Left renal pelvis (tissue), 4 donors: ENCODE measurements at places on chromosomes 12 and 14.
A peak's percentile ranks its signal among the peaks of the same experiment; 100 is the strongest.

GRCh38 chr12:1707051-1707450, 16.2 kb downstream of the ADIPOR2 start:
- no peak for DNase-seq

DNA sequence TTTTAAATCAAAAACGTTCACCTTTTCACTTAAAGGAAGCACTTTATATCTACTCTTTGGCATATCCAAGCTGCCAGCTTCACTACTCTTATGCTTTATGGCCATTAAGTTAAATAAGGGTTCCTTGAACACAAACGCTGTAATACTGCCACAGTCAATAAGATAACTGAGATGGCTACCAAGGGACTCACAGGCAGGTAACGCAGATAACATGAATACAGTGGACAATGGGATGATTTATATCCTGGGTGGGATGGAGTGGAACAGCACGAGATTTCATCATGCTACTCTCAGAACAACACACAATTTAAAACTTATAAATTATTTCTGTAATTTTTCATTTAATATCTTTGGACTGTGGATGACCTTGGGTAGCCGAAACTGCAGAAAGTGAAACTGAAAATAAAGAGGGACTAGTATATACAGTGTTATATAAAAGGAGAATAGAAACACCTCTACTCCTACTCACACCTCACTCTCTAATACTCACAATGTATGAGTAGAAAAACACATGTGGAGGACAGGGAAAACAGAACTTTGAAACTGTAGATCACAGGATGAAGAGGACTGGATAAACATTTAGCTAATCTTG, 367.3 kb downstream of the C12orf50 start:
- no peak for DNase-seq

- DNase-seq: no peak
Observed at GRCh38 chr14:71078500-71078899, 171.2 kb downstream of the PCNX1 start.

GRCh38 chr12:34340534-34341361, 318.5 kb downstream of the ALG10 start:
- DNase-seq: no peak

DNA sequence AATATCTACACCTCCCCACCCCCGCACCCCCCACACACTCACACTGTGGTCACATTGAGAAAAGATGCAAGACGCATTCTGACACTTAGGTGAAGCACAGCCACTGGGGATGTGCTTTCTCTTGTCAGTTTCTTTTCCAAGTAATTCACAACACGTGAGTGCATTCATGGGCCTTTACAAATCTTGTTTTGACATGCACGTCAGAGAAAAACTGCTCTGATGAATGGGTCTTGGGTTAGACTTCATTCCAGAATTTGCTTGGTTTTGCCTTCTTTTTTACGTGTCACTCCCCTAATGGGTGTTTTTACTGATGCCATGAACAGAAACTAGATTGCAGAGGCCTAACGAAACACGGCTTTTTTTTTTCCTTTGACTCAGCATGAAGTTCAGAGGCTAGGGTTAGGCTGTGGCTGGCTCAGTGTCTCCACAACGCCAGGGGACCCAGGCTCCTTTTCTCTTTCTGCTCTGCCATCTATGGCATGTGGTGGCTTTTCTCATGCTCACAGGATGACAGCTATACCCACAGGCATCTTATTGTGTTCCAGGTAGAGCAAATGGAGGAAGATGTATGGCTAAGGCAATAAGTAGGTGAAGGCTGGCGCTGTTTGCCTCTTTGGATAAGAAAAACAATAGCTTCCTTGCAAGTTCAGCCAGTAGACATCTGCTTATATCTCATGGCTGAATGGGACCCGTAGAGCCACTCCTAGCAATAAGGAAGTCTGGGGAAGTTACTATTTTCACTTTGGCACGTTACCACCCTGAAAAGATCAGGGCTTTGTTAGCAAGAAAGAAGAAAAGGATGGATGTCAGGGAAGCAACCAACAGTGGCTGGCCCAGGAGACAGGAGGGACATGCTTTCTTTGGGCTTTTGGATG, 253.3 kb downstream of the SLC15A4 start:
- no peak for DNase-seq

DNA sequence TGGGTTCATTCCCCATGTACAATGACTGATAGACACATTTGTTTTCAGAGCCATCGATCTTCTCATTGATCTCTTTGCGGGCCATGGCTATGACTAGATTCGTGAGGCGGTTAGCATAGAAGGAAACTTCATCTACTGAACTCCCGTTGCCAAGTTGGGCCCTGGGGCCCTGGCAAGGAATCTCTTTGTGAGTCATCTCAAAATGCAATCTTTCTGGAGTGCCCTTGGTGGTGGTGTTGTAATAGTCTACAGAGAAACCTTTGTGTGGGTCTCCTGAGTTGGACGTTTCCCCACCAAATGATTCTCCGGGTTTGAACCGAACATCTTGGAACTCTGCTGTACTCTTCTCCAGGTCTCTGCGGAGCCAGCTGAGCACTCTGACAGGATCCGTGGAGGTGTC, 20.4 kb downstream of the AKAP3 start:
- no peak for DNase-seq

GRCh38 chr14:50260511-50260910, 29.1 kb upstream of the SOS2 start:
- no peak for DNase-seq

- DNase-seq: peak; percentile 84
Observed at GRCh38 chr14:75050852-75051555, at the start of gene MLH3. Gene MLH3, minus strand, starts transcription at chr14:75051467. Its CDS starts 1,812 bp downstream, at chr14:75049655.

DNA sequence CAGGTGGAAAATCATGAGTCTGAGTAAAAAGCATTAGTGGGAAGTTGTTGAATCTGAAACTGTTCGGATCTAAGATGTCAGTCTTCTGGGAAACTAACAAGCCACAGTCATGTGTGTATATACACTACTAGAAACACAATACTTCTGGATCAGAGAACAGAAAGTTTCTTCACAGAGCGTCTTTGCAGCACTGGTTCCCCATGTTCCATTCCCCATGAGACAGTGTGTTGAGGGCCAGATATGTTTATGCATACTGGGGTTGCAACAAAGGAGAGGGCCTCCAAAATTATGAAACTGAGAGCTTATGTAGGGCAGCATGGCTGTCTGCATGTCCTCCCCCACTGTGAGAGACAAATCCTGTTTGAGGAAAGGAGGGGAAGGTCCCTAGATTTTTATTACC, 295.0 kb upstream of the NAV3 start:
- no peak for DNase-seq

DNA sequence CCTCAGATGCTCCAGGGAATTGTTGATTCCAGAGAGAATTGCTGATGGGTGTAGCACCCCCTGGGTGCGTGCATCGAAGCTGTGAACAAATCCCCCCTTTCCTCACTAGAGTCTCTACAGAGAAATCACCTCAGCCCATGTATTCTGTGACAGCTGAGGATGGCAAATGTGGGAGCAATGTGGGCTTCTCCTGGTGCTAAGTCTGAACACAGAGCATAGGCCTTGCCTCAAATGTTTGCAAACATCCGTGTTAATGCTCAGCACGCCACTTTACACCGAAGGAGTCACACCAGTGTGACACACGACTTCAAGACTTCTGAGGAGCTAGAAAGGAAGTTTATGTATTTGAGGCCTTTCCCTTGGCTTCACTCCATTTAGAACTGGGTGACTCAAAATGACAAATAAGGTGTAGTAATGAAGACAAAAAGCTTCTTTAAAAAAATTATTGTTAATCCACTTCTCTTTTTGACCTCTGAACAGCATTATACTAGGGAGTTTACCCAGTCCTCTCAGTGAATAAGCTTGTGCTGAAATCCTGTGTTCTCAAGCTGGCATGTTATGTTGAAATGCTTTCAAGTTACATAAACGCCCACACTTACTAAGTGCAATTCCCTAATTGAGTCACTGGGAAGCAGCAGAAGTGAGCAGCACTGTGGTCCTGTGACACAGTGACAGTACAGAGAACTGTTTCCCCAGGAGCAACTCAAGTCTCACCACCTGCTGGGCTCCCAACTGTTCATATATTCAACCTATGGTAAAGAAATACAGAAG, 92.9 kb downstream of the FAR2 start:
- no peak for DNase-seq

GRCh38 chr14:36430169-36430568, 89.9 kb downstream of the NKX2-1 start:
- DNase-seq: no peak

- DNase-seq: no peak
Observed at GRCh38 chr12:63897931-63898330, 53.4 kb downstream of the SRGAP1 start.

DNA sequence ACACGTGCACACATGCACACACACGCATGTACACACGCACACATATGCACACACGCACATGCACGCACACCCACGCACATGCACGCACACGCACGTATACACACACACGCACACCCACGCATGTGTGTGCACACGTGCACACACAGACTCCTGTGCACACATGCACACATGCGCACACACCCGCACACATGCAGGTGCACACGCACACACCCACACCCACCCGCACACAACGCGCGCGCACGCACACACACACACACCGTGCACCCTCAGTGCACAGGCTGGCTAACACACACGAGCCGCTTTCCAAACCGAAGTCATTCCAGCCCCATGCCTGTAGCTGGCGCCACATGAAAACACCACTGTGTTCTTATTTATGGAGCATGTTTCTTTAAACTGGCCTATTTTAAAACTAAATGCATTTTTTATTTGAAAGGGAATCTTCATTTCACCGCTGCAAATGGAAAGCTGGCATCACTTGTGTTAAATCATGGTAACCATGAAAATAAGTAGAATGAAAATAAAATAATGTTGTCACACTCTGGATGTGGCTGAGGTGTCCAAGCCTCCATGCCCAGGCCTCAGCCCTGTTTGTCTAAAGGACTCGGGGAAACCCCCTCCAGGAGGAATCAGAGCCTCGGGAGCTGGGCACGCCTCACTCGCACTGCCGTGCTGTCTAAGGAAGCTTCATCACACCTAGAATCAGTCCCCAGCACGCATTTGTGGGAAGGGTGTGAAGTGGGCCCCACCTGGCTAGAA, 45.1 kb downstream of the GALNT9 start:
- no peak for DNase-seq

DNA sequence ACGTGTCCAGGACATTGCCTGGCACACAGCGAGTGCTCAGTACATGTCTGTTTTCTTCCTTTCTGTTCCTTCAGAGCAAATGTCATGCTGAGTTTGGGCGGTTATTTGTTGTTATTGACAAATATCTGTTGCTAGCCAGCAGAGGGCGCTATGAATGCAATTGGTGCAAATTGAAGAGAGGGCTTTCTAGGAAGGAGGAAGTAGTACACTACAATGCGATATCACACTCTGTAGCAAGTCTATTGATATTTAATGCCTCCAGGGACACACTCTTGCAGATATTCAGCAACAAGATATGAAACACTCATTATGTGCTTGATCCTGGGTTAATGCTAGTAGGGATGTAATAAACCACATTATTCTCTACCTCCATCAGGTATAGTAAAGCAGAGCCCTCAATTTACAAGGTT, 267.3 kb upstream of the SRRM4 start:
- no peak for DNase-seq

GRCh38 chr12:94874518-94875302, 128.8 kb downstream of the NDUFA12 start:
- DNase-seq: no peak

- no peak for DNase-seq
Observed at GRCh38 chr12:103956509-103957027, 9.1 kb upstream of the TDG start.

DNA sequence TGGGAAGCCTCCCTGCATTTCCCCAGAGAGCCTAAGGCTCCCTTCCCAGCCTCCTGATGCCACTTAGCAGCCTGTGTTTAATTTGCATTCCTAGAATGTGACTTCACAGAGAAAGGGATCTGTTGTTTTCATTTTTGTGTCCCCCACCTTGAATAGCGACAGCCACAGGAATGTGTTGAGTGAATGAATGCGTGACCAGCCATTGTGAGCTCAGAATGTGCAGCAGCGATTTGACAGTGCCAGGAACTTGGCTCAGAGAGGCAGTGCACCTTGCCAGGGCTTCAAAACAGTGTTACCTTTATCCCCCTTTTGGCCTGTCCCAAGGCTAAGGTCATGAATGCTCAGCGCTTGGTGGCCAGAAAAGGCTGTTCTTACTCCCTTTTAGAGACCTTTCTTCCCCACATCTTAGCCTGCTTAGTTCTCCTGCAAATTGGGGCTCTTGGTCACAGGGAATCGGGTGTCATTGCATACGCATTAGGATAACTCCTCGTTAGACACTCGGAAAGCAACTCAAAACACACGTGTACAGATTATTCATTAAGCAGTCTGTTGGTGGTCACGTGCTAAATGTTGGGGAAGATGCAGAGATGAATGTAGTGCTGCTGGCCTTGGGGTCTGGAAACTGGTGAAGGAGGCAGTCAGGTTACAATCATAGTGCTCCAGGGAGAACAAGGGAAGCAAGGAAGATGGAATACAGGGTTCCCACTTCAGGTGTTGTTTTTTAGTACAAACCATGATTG, 9.8 kb downstream of the NTF3 start:
- DNase-seq: no peak

GRCh38 chr14:58796242-58797009, 158.7 kb downstream of the DACT1 start:
- DNase-seq: no peak

DNA sequence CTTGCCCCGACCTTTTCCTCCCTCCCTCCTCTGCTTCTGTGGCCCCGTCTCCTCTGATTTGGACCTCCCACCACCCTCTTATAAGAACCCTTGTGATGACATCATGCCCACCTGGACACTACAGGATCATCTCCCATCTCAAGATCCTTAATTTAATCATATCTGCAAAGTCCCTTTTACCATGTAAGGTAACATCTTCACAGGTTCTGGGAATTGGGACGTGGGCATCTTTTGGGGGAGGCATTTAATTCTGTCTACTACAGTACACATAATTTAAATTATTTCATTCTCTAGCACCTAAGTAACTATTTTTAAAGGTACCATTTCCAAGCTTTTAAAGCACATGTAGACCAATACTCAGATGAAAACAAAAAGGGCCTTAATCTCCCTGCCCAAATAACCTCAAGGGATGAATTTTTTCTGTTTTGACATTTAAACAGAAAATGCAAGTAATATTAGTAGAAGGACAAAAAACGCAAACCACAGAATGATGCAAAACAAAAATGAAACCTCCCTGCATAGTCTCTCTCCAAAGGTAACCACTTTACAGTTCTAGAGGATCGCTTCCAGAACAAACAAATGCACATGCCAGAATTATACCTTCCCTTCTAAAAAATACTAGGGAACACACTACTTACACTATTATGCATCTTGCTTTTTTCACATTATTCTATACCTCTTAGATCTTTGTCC, 222.1 kb downstream of the AACS start:
- DNase-seq: no peak

DNA sequence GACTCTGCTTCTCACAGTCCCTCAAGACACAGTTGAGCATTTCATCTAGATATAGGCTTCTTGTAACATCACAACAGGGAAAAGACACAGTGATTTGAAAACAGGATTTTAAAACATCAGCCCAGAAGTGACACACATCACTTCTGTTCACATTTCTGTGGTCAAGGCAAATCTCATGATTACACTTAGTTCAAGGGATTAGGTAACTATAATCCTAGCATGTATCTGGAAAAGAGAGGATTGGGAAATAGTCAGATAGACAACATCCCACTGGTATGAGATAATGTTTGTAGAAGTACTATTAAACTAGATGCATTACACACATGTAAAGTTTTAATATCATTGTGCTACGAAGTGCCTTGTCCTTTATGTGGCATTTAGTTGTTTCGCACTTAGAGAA, 252.6 kb upstream of the PRKD1 start:
- no peak for DNase-seq
